ENCODE measurements at places on chromosomes 6 and 20. TPM values are rescaled to one million over a fixed set of nuclear protein-coding genes. Genes with fewer than 3 reads are reported as not detected.

The BHLHE23 gene
- total RNA-seq, result 0.18 TPM

The GABRR1 gene
- 3.0 TPM for total RNA-seq

The ECI2 gene
- total RNA-seq, result 25.0 TPM

The VARS2 gene
- total RNA-seq, result 23.3 TPM

The ZGPAT gene
- 28.2 TPM for total RNA-seq

The PDYN gene
- total RNA-seq, result 0.09 TPM

The PLAGL2 gene
- 8.0 TPM for total RNA-seq

The PNPLA1 gene
- 0.11 TPM for total RNA-seq

The FAM50B gene
- 0.13 TPM for total RNA-seq

The MCHR2 gene
- total RNA-seq, result not detected

The WFDC2 gene
- total RNA-seq, result 1.7 TPM

The BNIP5 gene
- not detected for total RNA-seq

The KHDRBS2 gene
- total RNA-seq, result 1.9 TPM

The ECT2L gene
- 0.50 TPM for total RNA-seq

The PBOV1 gene
- total RNA-seq, result 0.41 TPM

The CPXM1 gene
- total RNA-seq, result 16.5 TPM

The DEFB125 gene
- total RNA-seq, result not detected

The CCN6 gene
- total RNA-seq, result 0.63 TPM

The IER3 gene
- total RNA-seq, result 138 TPM

The GRIK2 gene
- 10.3 TPM for total RNA-seq

The GJA10 gene
- total RNA-seq, result 0.92 TPM

The CENPW gene
- 4.3 TPM for total RNA-seq

The MAP7 gene
- total RNA-seq, result 6.9 TPM

The SPATA25 gene
- total RNA-seq, result 3.2 TPM

The SLC13A3 gene
- total RNA-seq, result 3.7 TPM

The C20orf202 gene
- total RNA-seq, result 0.23 TPM

The DHX16 gene
- 15.9 TPM for total RNA-seq

The TPD52L2 gene
- 41.3 TPM for total RNA-seq

The EGFL8 gene
- total RNA-seq, result 21.8 TPM

The HLA-DQB1 gene
- 0.23 TPM for total RNA-seq

The ZC3H12D gene
- 2.5 TPM for total RNA-seq

The HLA-DRB1 gene
- total RNA-seq, result 0.24 TPM

The HRH3 gene
- 0.20 TPM for total RNA-seq

The LRRN4 gene
- total RNA-seq, result 0.25 TPM

The ADAM33 gene
- 62.3 TPM for total RNA-seq

The LTB gene
- 0.42 TPM for total RNA-seq

The AIF1 gene
- total RNA-seq, result 3.1 TPM

The PRPH2 gene
- 0.31 TPM for total RNA-seq

The SLC4A11 gene
- total RNA-seq, result 0.26 TPM

The TRIM15 gene
- not detected for total RNA-seq

The SLC22A16 gene
- total RNA-seq, result not detected

The NNAT gene
- 213 TPM for total RNA-seq

The GNAS-AS1 gene
- total RNA-seq, result 1.2 TPM

The IRAK1BP1 gene
- total RNA-seq, result 7.8 TPM
